Skeletal muscle cell (primary cell): ENCODE measurements at places on chromosomes 3 and 15.

GRCh38 chr15:61449186-61449702, 220.1 kb upstream of the RORA start:
- DNase-seq: no peak

GRCh38 chr3:99500485-99500884, 137.9 kb upstream of the COL8A1 start:
- no peak for DNase-seq

DNA sequence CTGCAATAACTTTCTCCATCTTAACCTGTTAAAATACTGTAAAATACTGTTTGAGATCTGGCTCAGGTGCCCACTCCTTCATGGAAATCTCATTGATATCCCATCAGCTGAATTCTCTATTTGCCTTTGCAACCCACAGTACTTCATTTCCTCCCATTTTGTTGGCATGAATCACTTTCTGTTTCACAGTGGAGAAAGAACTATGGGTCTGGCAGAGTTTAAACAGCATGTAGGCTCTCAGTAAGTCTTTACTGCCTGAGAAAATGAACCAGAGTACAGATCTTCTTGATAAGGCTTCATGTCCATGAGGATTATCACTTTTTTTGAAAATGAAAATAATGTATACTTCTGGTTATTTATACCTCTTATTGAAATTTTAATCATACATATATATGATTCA, 245.9 kb downstream of the NAALADL2 start:
- DNase-seq: no peak

GRCh38 chr3:187212705-187213104, 15.4 kb downstream of the RTP1 start:
- no peak for DNase-seq

DNA sequence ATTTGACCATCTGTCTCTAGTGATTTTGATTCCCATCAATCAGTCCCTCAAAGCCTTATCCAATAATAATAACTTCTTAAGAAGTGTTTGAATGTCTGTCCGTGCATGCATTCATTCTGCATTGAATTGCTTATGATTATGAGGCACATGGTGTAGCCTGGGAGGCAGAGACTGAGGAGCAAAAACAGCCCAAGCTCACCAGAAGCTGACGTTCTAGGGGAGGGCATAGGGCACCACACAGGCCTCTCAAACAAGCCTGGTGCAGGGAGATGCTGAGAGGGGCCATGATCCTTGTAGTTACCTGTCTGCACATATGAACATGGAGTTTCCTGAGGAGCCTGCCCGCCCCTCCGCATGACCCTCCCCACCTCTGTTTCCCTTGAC, 89.2 kb upstream of the POMGNT2 start:
- DNase-seq: no peak

- DNase-seq: no peak
Observed at GRCh38 chr3:2246873-2247648, 148.4 kb downstream of the CNTN4 start.

GRCh38 chr3:111373861-111374260, 168.1 kb upstream of the CD96 start:
- no peak for DNase-seq

GRCh38 chr3:38843898-38844297, 27.9 kb upstream of the SCN10A start:
- no peak for DNase-seq

DNA sequence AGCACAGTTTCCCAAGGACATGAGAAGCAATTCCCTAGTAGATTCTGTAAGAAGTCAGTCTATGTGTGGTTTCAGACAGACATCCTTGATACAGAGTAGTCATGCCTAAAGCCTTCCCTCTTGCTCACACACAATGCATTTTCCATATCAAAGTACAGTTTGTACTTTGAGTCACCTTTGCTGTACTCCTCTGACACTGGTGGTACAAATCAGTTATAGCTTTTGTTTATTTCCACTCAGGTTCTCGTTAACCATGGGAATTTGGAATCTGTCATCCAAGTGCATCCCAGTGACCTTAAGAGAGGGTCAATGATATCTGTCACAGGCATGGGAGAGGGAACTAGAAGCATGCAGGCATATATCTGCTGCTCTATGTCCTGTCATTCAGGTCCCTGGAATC, 3.6 kb upstream of the GNB4 start:
- DNase-seq: no peak

DNA sequence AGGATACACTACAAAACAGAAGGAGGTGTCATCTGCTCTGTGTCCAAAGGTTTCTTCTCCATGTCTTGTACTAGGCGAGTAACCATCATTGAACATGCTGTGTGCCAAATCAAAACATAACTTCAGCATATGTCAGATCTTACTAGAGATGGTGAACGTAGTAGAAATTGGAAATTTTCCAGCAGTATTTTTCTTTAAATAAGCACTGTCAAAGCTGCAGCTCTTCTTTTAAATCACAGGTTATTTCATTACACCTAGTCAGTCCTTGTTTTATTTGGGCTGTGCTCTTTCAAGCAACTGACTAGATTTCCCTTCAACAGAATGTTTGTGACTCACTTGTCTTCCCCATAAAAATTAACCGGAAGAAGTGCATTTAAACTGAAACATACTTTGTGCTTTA, 46.5 kb downstream of the MSL2 start:
- DNase-seq: no peak

DNA sequence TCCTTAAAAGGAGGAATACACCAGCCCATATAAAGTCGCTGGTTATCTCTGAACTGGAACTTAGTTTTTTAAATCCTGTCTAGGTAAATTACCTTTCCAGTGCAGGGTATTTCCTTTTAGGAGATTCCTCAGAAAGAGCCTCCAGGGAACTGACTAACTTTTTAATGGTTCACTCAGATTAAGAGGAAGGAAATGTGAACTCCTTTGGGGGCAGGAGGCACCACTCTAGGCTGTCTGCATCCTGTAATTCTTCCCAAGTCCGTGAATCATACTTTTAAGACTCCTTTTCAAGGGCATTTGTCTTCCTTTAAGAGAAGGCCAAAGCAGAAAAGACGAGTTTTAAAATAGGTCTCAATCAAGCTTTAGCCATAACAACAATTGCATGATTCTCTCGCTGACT, 871.2 kb upstream of the NR2F2 start:
- DNase-seq: peak; percentile 53

DNA sequence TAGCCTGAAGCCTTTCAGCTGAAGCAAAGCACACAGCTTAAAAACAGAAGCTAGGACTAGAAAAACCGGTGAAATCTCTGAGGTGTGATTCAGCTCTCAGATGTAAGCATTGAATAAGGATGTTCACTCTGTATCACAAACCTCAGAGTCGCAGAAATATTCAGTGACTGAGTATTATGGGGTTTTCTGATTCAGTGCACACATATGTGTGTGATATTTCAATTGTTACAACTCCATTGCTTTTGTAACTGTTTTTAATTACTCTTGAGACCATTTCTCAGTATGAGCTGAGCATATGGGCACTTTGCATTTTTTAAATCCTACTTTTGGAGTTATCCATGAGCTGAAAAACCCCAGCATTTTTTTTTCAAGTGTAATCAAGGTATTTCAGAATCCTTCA, 868.8 kb downstream of the NTRK3 start:
- no peak for DNase-seq

- DNase-seq: no peak
Observed at GRCh38 chr3:52469001-52469400, 13.6 kb downstream of the NISCH start.

- no peak for DNase-seq
Observed at GRCh38 chr3:42441791-42442190, 31.4 kb upstream of the LYZL4 start.

DNA sequence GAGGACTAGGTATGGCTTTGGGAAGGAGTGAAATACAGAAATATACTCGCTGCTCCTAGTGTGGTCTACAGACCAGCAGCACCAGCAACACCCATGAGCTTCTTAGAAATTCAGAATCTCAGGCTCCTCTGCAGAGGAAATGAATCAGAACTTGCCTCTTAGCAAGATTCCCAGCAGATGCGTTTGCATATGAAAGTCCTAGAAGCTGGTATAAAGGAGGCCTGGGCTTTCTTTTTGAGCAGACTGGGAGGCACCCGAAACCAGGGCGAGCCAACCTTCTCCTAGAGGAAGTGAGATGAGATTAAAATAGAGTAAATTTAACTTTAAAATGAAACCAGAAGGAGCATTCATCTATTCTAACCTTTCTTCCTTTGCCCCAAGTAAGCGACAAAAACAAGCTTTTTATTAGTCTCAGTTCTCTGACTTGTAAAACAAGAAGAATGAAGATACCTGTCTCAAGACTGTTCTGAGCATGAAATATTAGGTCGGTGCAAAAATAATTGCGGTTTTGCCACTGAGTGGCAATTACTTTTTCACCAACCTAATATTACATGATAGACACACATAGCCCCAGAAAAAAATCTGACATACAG, 140.0 kb downstream of the PDZRN3 start:
- no peak for DNase-seq
